Activated CD8-positive, alpha-beta memory T cell treated with anti-CD3 and anti-CD28 coated beads for 1 hour (primary cell): ENCODE measurements at places on chromosomes 13 and 19.

GRCh38 chr19:16041299-16041990 is 34.9 kb upstream of the TPM4 start:
- peak; percentile 69 for DNase-seq

- no peak for DNase-seq
These were observed 46.7 kb upstream of the MEDAG start for GRCh38 chr13:30859326-30859725.

GRCh38 chr19:32542477-32543108 is 38.4 kb upstream of the PDCD5 start:
- DNase-seq = no peak

DNA sequence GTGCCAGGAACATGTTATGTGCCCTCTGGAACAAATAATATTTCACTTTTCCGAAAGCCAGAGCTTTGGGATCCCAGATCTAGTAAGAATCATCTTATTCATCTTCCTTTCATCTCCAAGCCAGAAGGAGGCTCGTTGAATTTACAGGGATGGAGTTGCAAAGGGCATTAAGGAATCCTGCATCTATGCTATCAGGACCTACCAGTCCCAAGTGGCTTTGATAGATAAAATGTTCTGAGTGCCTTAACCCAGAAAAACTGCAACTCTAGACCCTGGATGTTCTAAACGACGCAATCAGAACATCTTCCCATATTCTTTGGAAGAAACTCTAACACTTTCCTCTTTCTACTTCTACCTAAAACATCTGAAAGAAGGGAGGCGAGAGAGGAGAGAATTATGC is 9.2 kb upstream of the EDDM13 start:
- DNase-seq = no peak

DNA sequence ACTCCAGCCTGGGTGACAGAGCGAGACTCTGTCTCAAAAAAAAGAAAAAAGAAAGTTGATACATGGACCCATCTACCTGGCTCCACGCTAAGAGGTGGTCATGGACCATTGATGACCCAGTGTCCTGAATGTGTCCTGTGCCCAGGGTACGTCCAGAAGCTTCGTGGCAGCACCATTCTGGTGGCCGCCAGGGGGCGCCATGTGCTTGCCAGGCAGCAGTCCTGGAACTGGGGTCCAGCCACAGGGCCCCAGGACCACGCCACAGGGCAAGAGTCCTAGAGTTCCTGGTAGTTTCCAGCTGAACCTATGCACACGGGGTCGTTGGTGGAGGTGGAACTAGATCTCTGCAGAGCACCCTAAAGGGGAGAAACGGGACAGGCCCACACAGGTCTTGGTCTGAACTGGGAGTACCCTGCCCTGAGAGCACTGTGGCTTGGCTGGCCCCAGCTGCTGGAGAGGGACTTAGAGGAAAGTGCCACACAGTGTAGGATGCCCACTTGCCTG is 19.9 kb upstream of the FBXO27 start:
- peak; percentile 63 for DNase-seq

DNA sequence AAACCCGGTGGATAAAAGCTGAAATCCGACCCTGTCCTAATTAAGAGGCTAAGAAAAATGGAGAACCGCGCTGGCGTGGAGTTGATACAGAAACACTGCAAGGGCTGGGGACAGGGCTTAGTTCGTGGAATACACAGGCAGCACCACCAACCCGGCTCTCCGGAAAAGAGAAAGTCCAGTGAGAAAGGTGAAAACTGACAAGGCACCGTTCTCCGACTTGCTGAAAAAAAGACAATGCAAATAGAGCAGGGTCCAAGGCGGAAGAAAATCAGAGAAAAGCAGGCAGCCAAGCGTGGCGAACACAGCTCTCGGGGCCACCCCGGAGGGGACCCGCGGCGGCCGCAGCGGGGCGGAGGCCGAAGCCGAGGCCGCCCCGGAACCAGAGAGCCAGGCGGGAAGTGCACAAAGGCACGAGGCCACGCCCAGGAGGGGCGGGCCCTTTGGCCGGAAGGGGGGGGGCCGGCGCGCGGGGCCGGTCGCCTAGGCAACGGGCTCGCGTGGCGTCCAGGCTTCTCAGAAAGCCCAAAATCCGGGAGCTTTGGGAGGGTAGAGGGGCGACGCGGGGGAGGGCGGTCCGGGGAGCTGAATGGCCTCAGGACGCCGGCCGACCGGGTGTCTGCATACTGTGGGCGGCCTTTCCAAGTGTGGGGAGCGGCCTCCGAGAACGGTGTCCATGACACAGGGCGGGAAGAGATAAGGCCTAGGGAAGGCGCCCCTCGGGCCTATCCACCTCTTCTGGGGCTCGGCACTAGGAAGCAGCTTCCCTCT is 1.2 kb upstream of the ING1 start:
- DNase-seq = no peak

DNA sequence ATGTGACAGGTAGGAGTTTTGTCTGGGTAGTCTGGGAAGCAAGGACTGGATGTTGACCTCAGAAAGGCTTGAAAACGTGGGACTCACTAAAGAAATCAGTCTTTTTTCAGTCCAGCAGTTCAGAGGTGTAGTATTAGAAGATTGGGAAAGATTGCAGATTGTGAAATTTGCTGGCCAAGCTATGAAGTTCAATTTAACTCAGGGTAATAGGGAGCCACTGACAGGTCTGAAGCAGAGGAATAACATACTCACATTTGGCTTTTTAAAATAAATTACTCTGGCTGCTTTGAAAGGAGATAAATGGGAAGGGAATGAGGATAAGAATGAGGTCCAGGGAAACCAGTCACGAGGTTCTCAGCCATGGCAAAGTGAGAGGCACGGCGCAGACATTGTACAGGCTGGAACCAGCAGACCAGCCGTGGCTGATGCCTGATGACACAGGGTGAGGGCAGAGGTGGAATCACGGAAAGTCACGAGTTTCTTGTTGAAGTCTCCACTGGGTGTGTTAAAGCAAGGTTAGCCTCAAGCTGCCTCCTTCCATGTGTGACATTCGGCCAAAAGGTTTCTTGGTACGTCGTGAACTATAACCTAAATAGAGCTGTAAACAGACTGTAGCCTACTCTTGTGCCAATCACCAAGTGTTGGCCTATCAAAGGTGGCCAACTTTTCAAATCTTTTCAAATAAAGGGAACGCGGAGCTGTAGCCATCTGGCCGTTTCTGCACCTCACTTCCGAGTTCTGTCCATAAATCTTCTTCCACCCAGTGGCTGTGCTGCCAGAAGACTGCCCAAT is 377.6 kb downstream of the IRS2 start:
- DNase-seq = no peak

DNA sequence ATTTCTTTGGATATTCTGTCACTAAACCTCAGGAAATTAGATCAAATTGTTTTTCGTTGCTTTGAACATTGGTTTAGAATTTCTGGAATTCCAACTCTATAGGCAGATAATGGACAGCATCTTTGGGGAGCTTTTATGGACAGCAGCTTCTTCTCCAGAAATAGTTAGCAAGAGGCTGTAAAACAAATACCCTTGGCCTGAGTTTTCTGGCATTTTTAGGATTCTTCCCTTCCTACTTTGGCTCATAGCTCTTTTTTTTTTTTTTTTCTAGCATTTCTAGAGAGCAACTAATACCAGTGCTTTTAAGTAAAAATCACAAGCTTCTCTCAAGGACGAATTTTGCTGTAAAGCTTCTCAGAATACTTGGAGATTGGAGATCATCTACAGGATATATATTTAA is 169.8 kb upstream of the SPRY2 start:
- no peak for DNase-seq

DNA sequence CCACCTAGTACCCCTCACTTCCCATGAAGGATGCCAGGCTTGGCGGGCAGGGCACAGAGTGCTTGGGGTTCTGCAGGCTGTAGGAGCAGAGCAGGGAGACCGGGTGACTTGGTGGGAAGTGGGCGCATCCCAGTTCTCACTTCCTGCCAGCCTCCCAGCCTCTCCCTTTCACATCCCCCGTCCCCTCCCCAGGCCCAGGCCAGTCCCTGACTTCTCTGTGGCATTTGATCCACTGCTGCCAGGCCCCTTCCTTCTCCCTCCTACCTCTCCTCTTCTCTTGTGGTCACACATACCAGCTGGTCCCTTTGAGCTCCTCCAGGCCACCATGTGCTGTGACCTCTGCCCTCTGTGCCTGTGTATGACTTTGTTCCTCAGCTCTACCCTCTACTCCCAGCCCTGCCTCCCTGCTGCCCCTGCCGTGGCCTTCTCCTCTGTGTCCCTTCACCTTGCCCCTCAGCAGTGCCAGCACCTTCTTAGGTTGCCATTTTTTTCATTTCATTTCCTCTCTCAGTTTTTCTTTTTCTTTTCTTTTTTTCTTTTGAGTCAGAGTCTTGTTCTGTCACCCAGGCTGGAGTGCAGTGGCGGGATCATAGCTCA is 19.5 kb downstream of the MYO1F start:
- no peak for DNase-seq

DNA sequence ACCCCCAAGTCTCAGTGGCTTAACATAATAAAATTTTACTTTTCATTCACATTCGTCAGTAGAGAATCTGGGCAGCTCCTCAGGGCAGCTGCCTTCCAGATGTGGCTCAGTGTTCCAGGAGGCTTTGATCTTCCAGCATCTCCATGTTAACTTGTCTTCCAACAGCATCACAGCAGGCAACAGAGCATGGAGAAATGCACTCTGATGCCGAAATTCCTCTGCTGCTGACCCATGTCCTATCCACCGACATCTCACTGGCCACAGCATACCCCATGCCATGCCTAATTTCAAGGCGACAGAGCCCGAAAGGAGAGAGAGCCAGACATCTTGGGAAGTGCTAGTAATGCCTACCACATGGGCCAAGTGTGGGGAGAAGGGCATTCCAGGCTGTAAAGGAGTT is 64.9 kb upstream of the MEDAG start:
- DNase-seq = no peak

GRCh38 chr19:11061952-11062351 is 27.3 kb upstream of the LDLR start:
- DNase-seq = no peak

- no peak for DNase-seq
These were observed 189.3 kb upstream of the SPRY2 start for GRCh38 chr13:80530191-80530590.

- DNase-seq = no peak
These were observed 122.8 kb upstream of the SOX1 start for GRCh38 chr13:111944171-111944583.

DNA sequence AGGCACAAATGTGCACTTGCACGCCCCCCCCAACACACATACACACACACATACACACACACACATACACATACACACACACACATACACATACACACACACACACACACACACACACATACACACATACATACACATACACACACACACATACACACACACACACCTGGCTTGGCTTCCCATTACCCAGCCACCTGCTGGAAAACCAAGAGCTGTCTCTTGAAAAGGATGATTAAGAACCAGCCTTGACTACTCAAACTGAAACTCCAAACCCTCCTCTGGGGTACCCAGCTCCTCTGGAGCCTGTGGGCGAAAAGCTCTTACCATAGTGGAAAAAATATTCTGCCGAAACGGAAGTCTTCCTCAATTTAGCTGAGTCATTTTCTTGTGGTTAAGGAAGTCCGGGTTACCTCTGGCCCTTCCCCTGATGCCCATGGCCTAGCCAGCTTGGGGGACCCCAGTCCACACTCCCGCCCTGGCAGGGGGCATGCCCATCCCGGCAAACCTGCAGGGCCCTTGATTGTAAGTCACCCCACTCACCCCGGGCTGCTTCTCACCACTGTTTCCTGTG is 21.9 kb downstream of the CEBPA start:
- DNase-seq = no peak

DNA sequence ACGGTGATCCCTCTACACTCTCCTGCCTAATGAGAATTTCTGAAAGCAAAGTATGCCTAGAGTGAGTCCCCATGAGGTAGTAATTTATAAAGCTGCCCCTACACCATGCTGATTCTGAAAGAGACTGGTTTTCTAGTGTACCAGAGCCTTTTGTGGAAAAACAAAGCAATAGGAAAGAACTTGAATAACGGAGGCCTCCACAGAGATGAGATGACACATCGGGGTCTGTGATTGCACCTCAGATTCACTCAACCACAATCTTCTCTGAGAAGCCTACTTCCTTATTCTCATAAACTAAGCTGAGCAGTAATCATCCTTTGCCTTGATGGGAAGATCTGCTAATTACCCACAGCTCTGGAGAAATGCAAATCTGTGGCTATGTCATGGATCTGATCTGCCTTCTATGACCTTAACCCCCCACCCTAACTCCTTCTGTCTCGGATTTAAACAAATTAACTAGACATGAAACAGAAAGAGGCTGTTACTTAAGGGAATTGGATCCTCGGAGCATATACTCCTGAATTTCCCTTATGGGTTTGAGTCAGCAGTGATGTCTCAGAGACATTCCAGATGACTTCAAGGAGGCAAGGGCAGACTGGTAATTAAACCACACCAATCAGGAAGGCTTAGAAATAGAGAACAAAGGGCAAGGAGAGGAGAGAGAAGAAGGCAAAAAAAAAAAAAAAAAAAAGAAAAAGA is 128.0 kb downstream of the DCT start:
- no peak for DNase-seq

- no peak for DNase-seq
These were observed 20.9 kb downstream of the FCHO1 start for GRCh38 chr19:17772172-17772571.

GRCh38 chr13:80753866-80754265 is 412.9 kb upstream of the SPRY2 start:
- no peak for DNase-seq

- DNase-seq = no peak
These were observed 89.0 kb downstream of the TEX29 start for GRCh38 chr13:111409413-111409812.

DNA sequence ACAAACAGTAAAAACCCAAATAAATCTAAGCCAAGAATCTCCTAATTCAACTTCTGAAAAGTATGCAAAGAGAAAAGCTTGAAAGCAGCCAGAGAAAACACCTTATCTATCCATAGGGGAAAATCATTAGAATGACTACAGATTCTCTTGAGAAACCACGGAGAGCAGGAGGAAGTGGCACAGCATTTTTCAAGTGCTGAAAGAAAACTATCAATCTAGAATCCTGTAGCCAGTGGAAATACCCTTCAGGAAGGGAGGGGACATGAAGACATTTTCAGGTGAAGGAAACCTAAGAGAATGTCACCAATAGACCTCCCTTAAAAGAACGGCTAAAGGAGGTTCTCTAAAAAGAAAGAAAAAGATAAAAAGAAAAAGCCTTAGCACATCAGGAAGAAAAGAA is 66.2 kb upstream of the XPO4 start:
- DNase-seq = no peak

GRCh38 chr13:51729866-51730553 is 74.0 kb downstream of the DHRS12 start:
- DNase-seq = no peak

DNA sequence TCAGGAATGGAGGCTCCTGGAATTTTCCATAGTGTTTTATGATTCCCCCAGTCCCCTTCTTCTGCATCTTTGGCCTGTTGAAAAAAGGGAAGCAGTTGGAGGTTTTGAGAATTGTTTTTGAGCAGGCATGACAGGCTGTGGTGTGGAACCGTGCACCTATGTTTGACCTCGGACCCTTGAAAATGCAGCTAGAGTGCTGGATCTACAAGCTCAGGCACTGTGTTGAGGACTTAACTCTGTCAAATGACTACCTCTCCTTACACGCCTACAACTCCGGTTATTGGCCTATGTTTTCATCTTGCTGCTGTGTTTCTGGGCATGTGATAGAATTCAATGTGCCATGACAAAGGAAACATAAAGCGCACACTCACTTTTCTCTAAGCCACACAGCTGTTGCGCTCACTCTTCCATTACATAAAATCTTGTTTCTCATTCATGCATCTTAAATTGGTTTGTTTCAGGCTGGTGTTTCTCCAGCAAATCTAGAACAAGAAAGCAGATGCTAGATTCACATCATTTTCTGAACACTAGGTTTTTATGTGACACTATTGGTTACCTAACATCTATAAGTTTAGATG is 616.6 kb downstream of the FGF9 start:
- no peak for DNase-seq

- no peak for DNase-seq
These were observed 401 bp upstream of the ZNF765 start for GRCh38 chr19:53394522-53394973.

- no peak for DNase-seq
These were observed 171.6 kb upstream of the ZNF507 start for GRCh38 chr19:32173836-32174235.
